ENCODE measurements at places on chromosomes 11 and 22.
A peak's percentile ranks its signal among the peaks of the same experiment; 100 is the strongest.

GRCh38 chr11:58075781-58076180 lies 45.0 kb downstream of the OR6Q1 start:
- no peak for DNase-seq

DNA sequence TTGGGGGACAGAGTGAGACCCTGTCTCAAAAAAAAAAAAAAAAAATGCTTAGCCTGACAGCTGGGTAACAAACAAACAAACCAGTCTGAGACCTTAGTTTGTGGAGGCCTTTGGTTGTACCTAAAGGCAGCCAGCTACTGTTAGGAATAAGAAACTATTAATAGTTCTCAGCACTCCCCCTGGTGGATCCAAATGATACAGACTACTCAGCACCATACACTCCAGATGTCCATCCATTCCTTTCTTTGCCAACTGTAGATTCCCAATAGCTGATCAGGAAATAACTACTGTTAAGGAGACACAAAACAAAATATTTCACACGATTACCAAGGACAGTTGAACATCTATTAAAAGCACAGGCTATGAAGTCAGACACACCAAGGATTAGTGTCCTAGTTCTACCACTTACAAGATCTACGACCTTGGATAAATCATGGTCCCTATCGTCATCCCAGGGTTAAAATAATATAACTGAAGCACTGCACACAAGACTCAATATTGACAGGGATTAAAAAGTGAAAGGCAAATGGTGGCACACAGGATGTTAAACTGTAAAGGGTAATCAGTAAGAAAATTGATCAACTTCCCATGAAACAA lies 17.2 kb downstream of the CLDN25 start:
- DNase-seq: no peak

DNA sequence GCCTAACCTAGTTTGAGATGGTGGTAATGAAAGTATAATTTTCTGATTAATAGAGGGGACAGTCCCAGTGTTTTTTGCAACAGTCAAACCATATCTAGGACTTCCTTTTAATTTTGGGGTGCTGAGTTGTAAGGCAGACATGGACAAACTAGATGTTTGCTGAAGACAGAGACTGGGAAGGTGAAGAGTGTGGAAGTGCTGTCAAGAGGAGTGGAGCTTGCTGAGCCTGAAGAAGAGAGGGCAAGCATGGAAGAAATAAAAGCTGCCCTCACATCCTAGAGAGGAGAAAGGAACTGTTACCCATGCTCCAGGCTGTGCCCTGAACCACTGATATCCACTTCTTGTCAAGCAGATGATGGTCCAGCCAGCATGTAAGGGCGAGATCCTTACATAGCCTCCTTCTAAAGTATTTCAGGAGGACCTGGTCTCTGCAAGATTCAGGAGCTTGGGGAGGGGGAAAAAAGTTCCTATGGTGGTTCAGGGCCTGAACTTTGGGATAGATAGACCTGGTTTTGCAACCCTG lies 51.4 kb downstream of the PRR5L start:
- DNase-seq: no peak

DNA sequence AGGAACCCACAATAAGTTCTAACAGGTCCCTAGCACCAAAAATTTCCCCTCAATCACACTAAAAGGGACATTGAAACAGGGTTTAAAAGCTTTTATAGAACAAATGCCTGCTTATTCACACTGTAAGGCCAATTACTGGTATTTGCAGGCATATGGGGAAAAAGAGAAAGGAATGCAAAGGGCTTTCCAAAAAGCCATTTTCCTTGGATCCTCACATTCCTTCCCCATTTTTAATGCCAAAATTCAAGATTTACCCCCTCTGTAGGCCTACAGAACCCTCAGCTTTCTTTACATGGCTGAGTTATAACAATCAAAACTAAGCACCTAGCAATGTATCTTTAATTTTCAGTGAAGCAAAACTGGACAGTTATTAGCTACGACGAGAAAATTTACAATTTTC lies 102.0 kb downstream of the SBF2 start:
- no peak for DNase-seq

- no peak for DNase-seq
Observed at GRCh38 chr22:24418786-24419474, 8.5 kb upstream of the ADORA2A start.

GRCh38 chr11:47183031-47183856 lies 3.0 kb downstream of the PACSIN3 start:
- DNase-seq: no peak

- no peak for DNase-seq
Observed at GRCh38 chr22:35421121-35421520, 21.2 kb downstream of the MCM5 start.

GRCh38 chr11:69059985-69060384 lies 11.3 kb downstream of the TPCN2 start:
- no peak for DNase-seq

DNA sequence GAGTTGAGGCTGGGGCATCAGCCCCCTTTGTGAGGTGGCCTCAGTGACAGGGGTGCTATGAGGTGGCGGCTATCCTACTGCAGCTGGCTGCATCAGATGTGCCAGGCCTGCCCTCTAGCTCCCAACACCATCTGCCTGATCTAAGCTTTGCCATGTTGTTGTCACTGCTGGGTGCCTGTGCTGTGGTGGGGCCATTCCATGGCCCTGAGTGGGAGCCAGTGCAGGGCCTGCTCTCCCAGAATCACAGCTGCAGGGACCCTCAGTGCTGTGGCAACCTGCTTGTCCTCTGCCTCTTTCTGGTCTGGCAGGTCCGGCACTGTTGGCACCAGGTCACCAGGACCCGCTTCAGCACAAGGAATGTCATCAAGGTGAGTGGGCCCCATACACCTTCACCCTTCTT lies 1.8 kb upstream of the SNU13 start:
- no peak for DNase-seq

DNA sequence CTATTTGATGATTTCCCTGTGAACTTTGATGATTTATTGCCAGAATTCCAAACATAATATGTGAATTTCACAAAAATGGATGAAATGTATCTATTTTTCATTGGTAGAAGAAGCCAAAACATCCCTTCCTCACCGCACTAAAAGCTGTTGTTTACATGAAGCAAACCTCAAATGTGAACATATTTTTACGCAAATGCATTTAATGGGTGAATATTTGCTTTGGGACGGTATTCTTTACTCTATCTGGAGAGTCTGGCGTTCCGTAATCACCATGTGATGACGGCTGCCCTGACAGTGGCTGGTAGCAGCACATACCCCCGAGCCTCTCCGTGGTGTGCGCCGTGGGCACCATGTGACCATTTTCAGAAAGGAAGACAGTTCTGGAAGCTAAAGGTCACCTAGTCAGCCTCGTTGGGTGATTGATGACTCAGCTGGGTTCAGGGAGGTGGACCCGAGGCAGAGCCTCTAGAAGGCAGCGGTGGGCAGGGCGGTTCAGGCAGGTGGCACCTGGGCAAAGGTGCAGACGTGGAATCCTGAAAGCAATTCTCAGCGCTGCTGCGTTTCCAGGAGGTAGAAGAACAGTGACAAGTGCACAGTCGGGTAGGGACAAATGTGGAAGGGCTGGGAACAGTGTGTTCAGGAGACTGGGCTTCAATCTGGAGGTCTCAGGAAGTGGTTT lies 45.3 kb downstream of the PPARA start:
- no peak for DNase-seq

GRCh38 chr22:50271519-50271970 lies 1.4 kb upstream of the MAPK11 start:
- DNase-seq: peak; percentile 46

DNA sequence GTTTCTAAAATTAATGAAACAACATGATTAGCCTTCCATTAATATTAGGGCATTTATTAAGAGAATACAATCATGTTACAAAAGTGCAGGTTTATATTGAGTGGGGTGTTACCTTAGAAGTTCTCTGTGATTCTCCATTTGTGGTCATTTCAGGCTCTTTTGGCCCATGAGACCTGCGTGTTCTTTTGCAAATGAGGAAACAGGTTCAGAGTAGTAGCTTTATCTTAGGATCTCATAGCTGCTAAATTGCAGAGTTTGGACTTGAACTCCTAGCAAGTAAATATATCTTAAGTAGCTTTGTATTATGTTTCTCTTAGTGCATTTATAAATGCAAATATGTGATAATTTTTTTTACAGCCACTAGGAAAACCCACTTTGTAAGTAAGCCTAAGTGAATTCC lies 18.3 kb downstream of the FAR1 start:
- no peak for DNase-seq

- DNase-seq: no peak
Observed at GRCh38 chr11:69448471-69449284, 32.8 kb upstream of the LINC01488 start.

GRCh38 chr11:11267312-11267711 lies 85.7 kb downstream of the CSNK2A3 start:
- DNase-seq: no peak
